ENCODE measurements at places on chromosomes 2 and 18. TPM values are rescaled to one million over a fixed set of nuclear protein-coding genes. Genes with fewer than 3 reads are reported as not detected.

DNA sequence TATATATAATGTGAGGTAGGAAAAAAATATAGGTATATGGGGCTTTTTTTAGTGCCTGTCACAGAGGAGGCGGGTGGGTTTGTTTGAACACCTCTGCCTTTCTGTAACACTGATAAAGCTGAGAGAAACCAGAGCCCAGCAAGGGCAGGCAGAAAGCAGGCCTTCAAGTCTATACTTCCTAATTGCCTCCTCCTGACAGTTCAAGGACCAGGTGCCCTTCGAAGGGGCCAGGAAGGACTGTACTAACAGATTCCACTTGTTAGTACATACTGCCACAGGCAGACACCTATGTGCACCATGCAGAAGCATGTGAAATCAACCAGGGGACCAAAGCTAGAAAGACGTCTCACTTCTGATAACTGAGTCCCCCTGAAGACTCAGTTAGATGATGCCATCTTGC, 13.8 kb downstream of the SLC1A4 start:
- no peak overlapping the region for H3K27ac ChIP-seq
- no peaks in the 10 kb centered on the region for H3K27me3 ChIP-seq
- no peak for DNase-seq
- H3K4me3 ChIP-seq = no peak overlapping the region
- peaks cover 4% of the 10 kb centered on the region for H3K4me1 ChIP-seq

- no peak for DNase-seq
- no peaks in the 10 kb centered on the region for H3K27me3 ChIP-seq
- no peaks in the 10 kb centered on the region for H3K4me1 ChIP-seq
- peak overlapping the region; percentile 29 for H3K27ac ChIP-seq
These were observed 1.1 kb upstream of the LIPG start for GRCh38 chr18:49560624-49561288.

DNA sequence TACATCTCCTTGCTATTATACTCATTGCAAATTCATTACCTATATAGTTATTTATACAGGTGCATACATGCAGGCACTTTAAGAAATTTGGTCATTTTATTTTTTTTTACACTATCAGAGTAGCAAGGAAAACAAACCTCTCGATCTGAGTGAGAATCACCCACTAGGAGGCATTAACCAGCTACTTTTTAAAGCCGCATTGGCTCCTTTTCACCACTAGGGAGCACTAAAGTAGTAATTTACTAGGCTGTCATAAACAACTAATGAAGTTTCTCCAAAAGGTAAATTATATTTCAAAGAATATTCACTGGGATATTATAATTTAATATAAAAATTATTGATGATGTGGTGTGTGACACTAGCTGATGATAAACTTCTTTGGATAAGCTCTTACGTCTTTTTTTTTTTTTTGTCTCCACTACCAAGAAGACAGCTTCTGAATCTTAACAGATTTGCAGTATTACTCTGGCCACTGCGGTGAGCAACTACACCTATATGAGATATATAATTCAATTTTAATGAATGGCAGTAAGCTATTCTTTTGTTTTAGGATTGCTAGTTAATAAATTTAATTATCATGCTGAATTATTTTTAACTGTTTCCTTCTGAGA, 101.9 kb downstream of the NOL4 start:
- no peaks in the 10 kb centered on the region for H3K4me1 ChIP-seq
- peak; percentile 45 for DNase-seq

DNA sequence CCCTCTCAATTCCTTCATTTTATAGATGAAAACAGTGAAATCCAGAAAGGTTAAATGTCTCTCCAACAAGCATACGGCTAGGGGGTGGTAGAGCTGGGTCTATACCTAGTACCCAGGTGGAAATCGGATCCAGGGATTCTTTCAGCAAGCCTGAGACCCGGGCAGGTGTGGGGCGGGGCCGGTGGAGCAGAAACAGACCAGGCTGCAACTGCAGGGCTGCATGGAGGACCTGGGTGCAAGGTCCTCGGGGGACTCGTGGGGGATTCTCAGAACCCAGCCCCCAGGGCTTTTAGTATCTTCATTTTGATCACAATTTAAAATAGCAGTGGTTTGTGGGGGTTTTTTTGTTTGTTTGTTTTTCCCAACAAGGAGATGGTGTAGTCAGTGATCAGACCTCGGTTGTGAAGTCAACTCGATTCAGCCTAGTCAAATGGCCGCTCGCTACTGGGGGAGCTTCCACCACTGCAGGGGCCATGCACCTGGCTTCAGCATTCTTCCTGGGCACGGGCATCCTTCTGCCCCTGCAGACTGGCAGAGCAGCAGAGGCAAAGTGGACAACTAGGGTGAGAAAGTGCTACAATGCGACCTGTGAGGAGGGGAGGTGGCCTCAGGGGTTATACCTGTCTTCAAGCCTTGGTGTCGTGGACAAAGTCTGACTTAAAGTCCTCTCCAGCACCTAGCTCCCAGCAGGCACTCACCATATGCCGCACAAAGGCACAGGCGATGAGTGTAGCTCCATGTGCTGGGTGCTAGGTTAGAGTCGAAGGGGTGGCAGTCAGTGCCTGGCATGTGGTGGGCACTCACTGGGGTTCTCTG, 46.3 kb downstream of the GORASP2 start:
- peaks cover 15% of the 10 kb centered on the region for H3K4me1 ChIP-seq
- no peak overlapping the region for H3K27ac ChIP-seq
- H3K4me3 ChIP-seq = no peak overlapping the region
- no peaks in the 10 kb centered on the region for H3K27me3 ChIP-seq

DNA sequence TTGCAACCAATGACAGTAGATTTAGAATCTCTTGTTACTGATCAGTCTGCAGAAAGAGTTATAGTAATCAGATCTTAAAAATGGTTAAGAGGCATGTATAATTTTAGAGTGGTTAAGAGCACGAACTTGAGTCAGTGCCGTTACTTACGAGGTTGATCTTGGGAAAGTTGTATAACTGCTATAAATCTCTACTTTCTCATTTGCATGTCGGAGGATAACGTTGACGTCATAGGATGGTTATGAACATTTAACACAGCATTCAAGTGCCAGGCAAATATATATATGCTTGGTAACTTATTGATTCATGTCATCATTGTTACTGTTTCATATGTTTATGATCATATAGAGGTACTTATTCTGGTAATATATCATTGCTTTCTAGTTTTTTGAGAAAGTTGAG, 146.2 kb downstream of the ARHGAP28 start:
- no peaks in the 10 kb centered on the region for H3K27me3 ChIP-seq
- no peak for DNase-seq
- H3K4me3 ChIP-seq = no peak overlapping the region

DNA sequence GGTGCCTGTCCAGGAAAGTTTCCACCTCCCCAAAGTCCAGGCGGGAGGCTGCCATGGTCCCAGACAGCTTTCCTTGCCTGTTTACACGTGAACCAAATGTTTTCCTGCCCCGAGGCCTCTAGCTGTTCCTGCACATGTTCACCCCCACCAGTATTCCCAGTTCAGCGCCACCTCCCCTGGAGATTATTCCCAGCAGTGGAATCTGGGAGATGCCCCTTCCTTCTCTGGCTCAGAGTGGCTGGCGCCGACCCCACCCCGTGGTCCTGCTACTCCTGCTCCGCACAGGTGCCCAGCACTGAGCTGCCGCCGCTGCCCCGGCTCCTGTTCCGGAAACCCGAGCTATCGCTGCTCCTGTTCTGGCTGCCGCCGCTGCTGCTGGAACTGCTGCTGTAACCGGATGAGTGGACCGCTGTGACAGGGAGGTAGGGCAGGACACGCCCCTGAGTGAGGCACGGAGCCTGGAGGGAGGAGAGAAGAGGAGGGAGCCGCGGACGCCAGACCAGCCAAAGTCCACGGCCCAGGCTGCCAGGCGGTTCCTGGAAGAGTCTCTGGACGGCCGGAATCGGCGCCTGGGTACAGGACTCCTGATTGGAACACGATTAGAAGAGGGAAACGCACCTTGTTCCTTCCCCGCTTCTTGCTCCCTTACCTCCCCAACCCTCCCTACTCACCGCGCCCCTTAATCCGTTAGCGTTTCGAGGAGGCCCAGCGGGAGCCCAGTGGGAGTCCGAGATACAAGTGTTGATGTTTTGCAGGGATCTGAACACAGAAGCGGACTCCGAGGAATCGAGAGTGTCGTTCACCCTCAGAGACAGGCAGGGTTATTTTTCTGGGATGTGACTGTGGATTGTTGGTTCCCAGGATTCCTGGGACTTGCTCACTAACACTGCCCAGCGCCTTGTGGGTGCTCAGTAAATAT, at the start of gene PDE11A:
Gene PDE11A (minus strand): TSS at position 395 of the 919 bp plus-strand sequence. CDS start 340 bp downstream, at position 55.
- peak within 1 kb of the TSS; percentile 67 for H3K4me3 ChIP-seq
- H3K27ac ChIP-seq = no peak within 1 kb of the TSS
- no peak for DNase-seq
- no peaks in the 10 kb centered on the region for H3K36me3 ChIP-seq
- peaks cover 5% of the 10 kb centered on the region for H3K4me1 ChIP-seq

DNA sequence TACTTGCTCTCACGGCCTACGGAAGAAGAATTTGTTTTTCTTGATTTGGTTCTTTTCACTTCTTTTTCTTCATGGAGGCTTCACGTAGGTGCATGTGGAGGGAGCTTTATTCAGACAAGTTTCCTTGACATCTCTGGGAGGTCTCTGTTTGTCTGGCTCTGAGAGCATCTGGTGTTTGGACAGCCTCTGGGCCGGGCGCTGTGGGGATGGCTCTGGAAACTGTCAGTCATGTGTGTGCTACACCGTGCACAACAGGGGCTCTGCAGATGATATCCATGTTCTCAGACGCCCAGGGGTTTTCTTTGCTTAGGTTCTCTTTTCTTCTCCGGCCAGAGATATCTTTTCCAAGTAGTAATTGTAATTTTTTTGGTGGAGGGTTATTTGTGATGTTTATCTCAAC, 130.7 kb downstream of the SH3RF3 start:
- DNase-seq = no peak
- H3K4me1 ChIP-seq = no peaks in the 10 kb centered on the region
- no peaks in the 10 kb centered on the region for H3K27me3 ChIP-seq
- no peaks in the 10 kb centered on the region for H3K36me3 ChIP-seq

DNA sequence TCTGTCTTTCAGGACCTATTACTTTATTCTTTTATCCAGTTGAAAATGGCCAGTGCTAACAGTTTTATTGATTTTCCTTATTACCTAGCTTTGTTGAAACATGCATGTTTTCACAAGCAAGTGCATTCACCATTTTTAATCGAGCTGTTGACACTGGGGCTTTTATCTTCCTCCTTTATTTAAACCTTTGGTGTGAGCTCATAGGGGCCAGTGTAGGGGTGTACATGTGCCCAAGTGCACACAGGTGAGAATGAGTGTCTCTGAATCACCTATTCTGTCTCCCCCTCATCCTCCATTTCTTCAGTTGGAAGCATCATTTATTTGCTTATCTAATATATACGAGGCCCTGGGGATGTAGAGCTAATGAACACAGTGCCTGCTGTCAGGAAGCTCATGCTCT, 199.1 kb downstream of the PRKCE start:
- no peak overlapping the region for H3K27ac ChIP-seq
- no peak overlapping the region for H3K4me3 ChIP-seq
- no peaks in the 10 kb centered on the region for H3K27me3 ChIP-seq
- H3K4me1 ChIP-seq = peaks cover 7% of the 10 kb centered on the region
- H3K36me3 ChIP-seq = no peaks in the 10 kb centered on the region

GRCh38 chr2:62657783-62658182, 47.7 kb upstream of the EHBP1 start:
- H3K36me3 ChIP-seq = no peaks in the 10 kb centered on the region
- no peaks in the 10 kb centered on the region for H3K4me1 ChIP-seq
- no peak for DNase-seq
- H3K4me3 ChIP-seq = no peak overlapping the region
- H3K27me3 ChIP-seq = no peaks in the 10 kb centered on the region
- no peak overlapping the region for H3K27ac ChIP-seq

DNA sequence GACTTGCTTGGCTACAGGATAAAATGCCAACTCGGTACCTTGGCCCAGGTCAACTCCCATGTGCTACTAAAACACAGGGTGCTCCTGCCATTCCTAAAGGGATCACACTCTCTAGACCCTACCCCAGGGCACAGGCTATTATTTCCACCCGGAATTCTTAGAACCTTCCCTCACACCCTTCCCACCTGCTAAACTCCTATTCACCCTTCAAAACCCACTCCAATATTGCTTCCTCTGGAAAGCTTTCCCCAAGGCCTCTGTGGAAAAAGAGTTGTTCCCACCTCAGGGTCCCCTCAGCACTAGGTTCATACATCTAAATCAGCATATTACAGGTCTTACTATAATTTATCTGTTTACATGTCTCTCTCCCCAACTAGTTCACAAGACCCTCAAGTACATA, 75.0 kb upstream of the TANC1 start:
- H3K4me3 ChIP-seq = no peak overlapping the region
- no peaks in the 10 kb centered on the region for H3K4me1 ChIP-seq
- H3K27ac ChIP-seq = no peak overlapping the region
- H3K36me3 ChIP-seq = no peaks in the 10 kb centered on the region
- no peak for DNase-seq

DNA sequence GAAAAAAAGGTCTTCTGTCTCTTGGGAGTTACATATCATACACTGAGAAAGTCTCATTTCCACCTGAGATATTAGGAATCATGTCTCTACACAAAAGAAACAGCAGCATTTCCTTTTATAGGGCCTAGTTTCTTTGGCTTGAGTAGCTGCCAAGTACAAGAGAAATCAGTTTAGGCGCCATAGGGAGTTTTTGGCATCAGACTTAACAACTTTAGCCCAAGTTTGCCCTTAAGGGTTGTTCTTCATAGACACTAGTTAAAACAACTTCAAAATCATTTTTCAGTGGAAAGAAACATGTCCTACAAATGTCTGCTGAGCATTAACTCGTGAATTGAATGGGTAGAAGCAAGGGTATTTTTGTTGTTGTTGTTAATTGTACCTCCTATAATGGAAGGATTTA, 587.0 kb upstream of the DSEL start:
- DNase-seq = no peak
- no peaks in the 10 kb centered on the region for H3K27me3 ChIP-seq
- no peak overlapping the region for H3K27ac ChIP-seq
- H3K36me3 ChIP-seq = no peaks in the 10 kb centered on the region

- H3K36me3 ChIP-seq = no peaks in the 10 kb centered on the region
- no peak for DNase-seq
- no peak overlapping the region for H3K27ac ChIP-seq
- H3K27me3 ChIP-seq = no peaks in the 10 kb centered on the region
These were observed 32.5 kb downstream of the PTPN18 start for GRCh38 chr2:130388221-130388907.

DNA sequence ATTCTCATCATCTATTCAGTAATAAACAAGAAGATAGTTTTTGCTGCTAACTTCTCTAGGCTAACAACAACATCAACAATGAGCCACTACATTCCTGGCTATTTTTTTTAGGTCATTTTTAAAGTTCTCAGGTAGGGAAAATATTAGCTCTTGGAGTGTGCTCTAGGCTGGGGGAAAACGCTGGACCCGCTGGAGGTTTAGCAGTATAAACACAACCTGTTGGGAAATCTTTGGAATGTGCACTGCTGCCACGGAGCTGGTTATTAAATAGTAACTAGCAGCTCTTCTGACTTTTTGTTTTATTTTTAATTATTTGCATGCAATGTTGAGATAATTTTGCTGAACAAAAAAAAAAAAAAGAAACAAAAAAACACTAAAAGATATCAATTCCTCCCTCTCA, 892.1 kb upstream of the ACVR2A start:
- no peak for DNase-seq
- no peaks in the 10 kb centered on the region for H3K27me3 ChIP-seq
- H3K27ac ChIP-seq = no peak overlapping the region
- H3K4me3 ChIP-seq = no peak overlapping the region
- no peaks in the 10 kb centered on the region for H3K4me1 ChIP-seq

The CAPN14 gene
- 0.05 TPM for total RNA-seq

The PID1 gene
- 2.9 TPM for total RNA-seq

The FAP gene
- total RNA-seq = not detected

The FAM228A gene
- total RNA-seq = not detected

The UGT1A10 gene
- total RNA-seq = not detected

The HPCAL1 gene
- 234 TPM for total RNA-seq

The CYP20A1 gene
- 19.8 TPM for total RNA-seq
